Breast epithelium (tissue), 4 donors: ENCODE measurements at places on chromosomes 12 and 14. TPM values are rescaled to one million over a fixed set of nuclear protein-coding genes. Genes with fewer than 3 reads are reported as not detected.

BATF gene
- total RNA-seq, result 15.7 TPM

NUAK1 gene
- 13.1 TPM for total RNA-seq

WSCD2 gene
- total RNA-seq, result 0.48 TPM

SLCO1A2 gene
- not detected for total RNA-seq

MED13L gene
- 387 TPM for total RNA-seq

ART4 gene
- 1.0 TPM for total RNA-seq

EPYC gene
- not detected for total RNA-seq

- DNase-seq, result no peak
These were observed 125.0 kb upstream of the ATP2B1 start for GRCh38 chr12:89833337-89834252.

DNA sequence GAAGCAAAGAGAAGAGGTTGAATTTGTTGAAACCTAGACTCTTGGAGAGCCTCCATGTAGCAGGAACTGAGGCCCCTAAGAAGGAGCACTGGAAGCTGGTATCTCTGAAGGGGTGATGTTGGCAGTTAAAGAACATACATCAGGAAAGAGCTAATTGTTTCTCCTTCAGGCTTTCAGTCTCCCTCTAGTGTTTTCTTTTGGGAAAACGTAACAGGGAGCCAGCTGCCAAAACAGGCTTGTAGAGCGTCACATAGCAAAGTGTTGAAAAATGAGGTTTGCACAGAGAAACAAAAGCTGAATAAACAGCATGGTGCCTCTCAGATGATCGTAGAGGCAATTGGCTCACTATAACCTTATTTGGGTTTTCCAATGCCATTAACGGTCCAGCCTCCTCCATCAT, 46.9 kb upstream of the CAND1 start:
- DNase-seq, result no peak

DNA sequence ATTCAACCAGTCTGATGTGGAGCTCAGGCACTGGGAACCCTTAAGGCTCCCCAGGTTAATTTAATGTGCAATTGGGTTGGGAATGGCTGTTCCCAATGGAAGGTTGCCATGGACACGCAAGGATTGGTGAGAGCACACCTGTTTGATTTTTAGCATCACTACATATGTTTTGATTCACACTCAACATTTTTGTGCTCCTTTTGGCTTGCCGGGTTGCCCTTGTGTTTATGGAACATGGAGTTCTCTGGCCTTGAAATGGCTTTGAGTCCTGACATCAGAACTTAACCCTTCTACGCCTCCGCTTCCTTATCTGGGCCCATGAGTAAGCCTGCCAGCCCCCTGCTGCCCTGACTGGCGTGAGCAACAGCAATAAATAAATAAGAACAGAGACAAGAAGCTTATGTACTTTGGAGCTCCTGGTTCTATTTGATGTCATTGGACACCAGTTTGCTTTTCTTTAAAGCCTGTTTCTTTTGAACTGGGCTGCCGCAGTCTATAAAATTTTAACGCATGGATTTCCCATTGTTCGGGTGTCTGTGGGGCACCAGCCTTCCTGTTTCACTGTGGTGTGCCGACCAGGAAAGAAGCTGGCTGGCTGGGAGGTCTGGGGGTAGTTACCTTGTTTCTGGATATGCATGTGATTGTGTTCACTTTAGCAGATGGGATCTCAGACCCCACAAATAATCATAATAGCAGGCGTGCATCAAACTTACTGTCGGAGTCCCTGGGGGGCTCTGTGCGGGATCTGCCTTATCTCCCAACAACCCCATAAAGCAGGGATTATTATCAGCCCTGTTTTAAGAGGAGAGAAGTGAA, 27.8 kb downstream of the TBX3 start:
- no peak for DNase-seq

DNA sequence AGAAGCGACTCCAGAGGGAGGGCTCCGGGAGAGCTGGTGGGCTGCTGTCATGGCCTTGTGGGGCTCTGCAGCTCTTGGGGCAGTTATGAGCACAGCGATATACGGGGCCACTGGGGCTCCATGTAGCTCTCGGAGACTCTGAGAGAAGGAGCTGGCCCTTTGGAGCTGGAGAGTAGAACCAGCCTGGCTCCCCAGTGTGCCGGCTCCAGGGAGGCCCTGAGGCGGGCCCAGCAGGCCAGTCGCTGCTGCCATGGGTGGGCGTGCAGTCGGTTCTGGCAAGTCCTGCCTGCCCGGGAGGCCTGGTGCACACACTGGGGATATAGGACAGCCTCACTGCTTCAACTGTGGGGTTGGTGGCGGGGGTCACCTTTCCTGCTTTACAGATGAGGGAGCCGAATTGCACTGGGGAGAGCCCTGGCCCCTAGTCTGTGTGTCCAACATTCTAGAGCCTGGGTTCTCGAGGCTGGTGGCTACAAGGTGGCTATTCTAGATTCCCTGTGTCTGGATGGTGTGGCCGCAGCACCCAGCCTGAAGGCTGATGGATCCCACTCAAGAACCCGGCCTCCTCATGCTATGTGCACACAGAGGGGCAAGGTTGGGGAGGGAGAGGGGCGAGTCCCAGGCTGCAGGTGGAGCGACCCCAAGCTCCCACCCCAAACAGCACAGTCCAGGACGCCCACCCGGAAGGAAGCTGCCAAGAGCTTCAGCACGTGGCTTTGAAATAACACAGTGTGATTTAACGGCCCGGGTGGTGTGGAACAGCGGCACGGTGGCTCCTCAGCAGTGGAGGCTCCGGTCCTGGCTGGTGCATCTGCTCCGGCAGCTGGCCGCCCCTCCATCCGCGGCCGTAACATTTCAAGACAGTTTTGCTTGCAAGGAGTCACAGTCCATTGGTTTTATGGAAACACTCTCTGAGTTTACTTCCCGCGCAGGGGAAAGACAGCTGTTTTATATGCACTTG, 188.3 kb upstream of the C14orf180 start:
- DNase-seq, result peak; percentile 48

DNA sequence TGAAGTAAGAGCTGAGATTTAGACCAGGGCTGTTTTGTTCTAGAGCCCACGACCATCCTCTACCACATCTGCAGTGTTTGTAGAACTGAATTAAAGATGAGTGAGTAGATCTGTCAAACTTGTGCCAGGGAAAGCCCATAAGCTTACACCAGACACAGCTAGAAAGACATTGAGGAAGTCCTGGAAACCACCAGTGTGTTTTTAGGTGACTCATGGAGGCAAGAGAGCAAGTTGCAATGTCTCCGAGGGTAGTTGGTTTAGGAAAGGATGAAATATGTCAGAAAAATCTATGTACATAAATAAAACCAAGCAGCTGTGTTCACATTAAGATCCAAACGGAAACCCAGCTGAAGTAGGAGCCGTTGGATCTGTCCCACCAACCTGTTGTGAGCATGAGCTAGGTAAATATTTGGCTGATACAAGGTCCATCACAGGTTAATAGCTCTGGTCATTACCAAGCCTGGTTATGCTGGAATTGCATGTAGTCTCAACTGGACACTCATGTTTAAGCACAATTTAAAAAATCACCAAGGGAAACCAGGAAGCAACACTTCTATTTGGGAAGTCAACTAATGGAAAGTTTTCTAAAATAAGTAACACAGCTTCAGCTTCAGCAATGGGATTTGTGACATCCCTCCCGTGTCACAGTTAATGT, 49.9 kb upstream of the PLEKHG3 start:
- no peak for DNase-seq

DNA sequence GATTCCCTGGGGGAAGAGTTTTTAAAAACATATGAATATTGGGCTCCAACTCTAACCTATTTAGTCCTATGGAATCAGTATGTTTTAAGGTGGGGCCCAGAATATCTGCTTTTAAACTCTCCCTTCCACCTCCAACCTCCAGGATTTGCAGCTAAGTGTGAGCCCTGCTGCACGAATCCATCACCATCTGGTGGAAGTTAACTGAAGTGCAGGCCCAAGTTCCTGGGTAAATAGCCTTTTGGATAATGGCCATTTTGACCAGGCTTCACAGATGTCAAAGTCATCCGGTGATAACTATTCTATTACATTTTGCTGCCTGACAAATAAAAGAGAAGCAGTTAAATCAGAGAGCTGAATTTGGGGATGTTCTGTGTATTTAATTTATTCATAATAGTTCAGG, 58.1 kb upstream of the RMST start:
- DNase-seq, result no peak

DNA sequence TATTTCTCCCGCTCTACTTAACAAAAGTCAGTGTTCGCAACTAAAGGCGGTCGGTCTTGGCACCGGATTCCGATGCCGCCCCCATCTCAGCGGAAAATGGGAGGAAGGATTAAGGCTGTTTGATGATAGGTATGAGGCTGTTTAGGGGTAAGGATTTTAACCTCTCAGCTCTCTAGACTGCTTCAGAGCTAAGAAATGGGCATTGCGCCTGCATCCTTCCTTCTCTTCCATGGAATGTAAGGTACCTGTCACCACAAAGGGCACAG, 1.4 kb downstream of the COCH start:
- DNase-seq, result no peak
